ENCODE measurements at places on chromosomes 7 and 10. TPM values are rescaled to one million over a fixed set of nuclear protein-coding genes. Genes with fewer than 3 reads are reported as not detected.

NRP1 gene
- total RNA-seq = 98.8 TPM

NOLC1 gene
- 28.8 TPM for total RNA-seq

FAM25C gene
- not detected for total RNA-seq

PPP1R3A gene
- 113 TPM for total RNA-seq

CALML3 gene
- not detected for total RNA-seq

PAPSS2 gene
- 15.9 TPM for total RNA-seq

CTAGE8 gene
- 0.14 TPM for total RNA-seq

CLDN3 gene
- total RNA-seq = not detected

LRMDA gene
- 42.7 TPM for total RNA-seq

GPR85 gene
- total RNA-seq = 3.2 TPM

DEPP1 gene
- 43.8 TPM for total RNA-seq

CYP17A1 gene
- not detected for total RNA-seq

PLEKHS1 gene
- not detected for total RNA-seq

GATAD1 gene
- total RNA-seq = 18.0 TPM

RPEL1 gene
- total RNA-seq = not detected

RNF133 gene
- 0.26 TPM for total RNA-seq

PRDX3 gene
- total RNA-seq = 198 TPM

PHYHIPL gene
- total RNA-seq = 0.25 TPM

SLC26A5 gene
- not detected for total RNA-seq

IFIT1 gene
- total RNA-seq = 29.6 TPM

AASS gene
- 11.8 TPM for total RNA-seq

Measured in right cardiac atrium (tissue), 5 donors.